Omental fat pad (tissue), 4 donors: ENCODE measurements at places on chromosomes 2 and 18.

DNA sequence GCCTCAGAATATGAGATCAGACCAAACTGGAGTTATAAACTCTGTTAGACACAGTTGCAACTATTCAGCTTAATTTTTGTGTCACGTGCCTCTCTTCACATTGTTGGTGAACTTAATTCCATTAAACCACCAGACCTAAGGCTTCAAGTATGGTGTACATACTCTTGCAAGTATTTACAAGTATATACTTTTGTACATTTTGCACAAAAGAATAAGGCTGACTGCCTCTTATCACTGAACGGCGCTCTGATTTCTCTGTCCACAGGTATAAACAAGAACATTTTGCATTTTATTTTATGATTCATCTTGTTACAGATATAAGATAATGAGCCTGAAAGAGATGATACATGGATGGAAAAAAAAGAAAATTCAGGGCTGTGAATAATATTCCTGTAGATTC, 269.7 kb upstream of the ACVR2A start:
- DNase-seq = no peak

- DNase-seq = no peak
Measured at GRCh38 chr2:24009680-24010476, at the start of gene MFSD2B. TSS of gene MFSD2B (plus strand) at chr2:24010085. CDS start at chr2:24010097, 12 bp downstream.

DNA sequence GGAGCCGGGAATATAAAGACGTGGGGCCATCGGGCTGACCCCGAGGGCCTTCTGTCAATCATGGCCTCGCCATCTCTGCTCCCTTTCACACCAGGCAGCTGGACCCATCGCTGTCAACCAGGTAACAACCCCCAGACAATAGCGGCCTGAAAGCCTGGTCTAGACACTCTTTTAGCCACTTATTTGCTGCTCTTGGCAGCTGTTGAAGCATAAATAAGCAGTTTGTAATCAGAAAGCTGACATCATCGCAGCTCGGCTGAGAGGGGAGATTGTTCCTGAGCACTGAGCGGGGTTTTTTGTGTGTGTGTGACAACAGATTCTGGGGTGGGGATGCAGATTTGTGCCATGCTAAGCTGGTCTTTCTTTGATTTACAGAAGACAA, 423.6 kb upstream of the POU3F3 start:
- DNase-seq = no peak

GRCh38 chr2:204982303-204982702, 437.0 kb downstream of the PARD3B start:
- no peak for DNase-seq

GRCh38 chr2:142140434-142140845, 9.6 kb upstream of the LRP1B start:
- DNase-seq = no peak

DNA sequence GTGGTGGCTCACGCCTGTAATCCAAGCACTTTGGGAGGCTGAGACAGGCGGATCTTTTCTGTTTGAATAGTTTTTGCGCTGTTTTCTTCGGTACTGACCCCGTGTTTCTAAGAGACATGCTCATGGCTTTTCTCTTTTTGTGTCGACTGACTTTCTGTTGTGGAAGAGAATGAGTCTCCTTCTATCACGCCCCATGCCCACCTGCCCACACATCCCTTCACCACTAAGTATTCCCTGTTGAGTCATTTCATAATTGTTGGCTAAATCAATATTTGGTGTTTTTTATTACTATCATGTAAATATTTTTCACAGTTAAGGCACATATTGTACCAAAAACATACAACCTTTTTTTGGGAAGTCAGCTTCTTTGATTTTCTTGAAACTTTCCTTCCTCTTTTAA, 198.8 kb upstream of the TWIST2 start:
- no peak for DNase-seq

- no peak for DNase-seq
Measured at GRCh38 chr2:208274748-208275147, 8.7 kb downstream of the PIKFYVE start.

- no peak for DNase-seq
Measured at GRCh38 chr2:71662665-71663394, 209.5 kb downstream of the DYSF start.

- no peak for DNase-seq
Measured at GRCh38 chr2:124524155-124524915, 499.2 kb downstream of the CNTNAP5 start.

- no peak for DNase-seq
Measured at GRCh38 chr2:72755647-72756423, 70.0 kb downstream of the EXOC6B start.

- DNase-seq = no peak
Measured at GRCh38 chr2:204545861-204546735, 823 bp downstream of the PARD3B start.

DNA sequence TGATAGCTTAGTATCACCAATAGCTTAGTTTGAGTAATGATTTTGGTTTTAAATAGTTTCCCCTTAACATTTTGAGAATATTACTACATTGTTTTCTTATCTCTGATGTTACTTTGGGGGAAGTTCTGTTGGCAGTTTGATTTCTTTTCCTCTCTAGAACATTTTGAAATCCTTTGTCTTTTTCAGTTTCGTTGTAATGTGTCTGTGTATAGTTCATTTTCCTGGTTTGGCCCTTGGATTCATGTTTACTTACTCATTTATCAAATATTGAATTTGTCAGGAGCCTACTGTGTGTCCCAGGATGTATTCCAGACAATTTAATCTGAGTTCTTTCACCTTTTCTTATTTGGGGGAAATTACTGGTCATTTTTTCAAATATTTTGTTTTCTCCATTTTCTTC, 16.7 kb downstream of the ANKRD12 start:
- no peak for DNase-seq

- DNase-seq = no peak
Measured at GRCh38 chr2:241555711-241556110, 2.8 kb upstream of the BOK start.

GRCh38 chr2:202099515-202099914, 26.5 kb downstream of the KIAA2012 start:
- DNase-seq = no peak

- DNase-seq = no peak
Measured at GRCh38 chr2:118842661-118843482, 4.6 kb downstream of the EN1 start.

- no peak for DNase-seq
Measured at GRCh38 chr2:38039121-38039910, 36.6 kb downstream of the CYP1B1 start.

- DNase-seq = no peak
Measured at GRCh38 chr2:71536226-71536671, 82.9 kb downstream of the DYSF start.

DNA sequence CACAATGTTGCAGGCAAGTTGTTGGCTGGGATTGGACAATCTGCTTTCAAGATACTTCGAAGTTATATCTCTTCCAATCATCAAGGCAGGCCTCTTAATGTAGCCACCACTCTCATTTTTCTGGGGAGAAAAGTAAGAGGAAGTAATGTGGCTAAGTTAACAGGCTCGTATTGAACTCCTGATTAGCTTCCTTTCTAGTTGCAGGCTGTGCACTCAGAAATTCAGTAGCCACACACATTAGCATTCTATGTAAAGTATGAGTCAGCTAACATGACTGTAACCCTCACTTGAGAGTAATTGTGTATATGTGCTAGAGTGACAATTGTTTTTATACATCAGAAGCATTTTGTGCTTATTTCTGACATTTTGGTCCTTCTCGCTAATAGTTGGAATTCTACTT, 3.3 kb downstream of the TWSG1 start:
- no peak for DNase-seq

- DNase-seq = no peak
Measured at GRCh38 chr18:80088823-80089222, 20.2 kb upstream of the ADNP2 start.

DNA sequence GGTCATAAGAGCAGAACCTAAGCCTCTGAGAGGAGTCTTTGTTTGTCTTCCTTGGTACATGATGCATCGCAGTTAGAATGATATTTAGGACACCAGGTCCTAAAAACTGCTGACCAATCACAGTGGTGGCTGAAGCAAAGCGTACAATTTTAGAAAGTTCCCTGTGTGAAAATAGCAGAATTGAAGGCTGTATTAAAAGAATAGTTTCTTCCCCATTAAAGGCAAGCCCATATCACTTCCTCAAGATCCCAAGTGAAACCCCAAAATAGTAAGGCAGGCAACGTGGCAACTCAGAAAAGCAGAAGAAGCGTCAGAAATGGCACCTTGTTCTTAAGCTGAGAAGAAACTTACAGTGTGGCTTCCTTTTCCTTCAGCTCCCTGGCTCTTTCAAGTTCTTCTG, 154.8 kb upstream of the PGAP1 start:
- no peak for DNase-seq

- DNase-seq = no peak
Measured at GRCh38 chr2:3107567-3107966, 270.1 kb downstream of the EIPR1 start.

DNA sequence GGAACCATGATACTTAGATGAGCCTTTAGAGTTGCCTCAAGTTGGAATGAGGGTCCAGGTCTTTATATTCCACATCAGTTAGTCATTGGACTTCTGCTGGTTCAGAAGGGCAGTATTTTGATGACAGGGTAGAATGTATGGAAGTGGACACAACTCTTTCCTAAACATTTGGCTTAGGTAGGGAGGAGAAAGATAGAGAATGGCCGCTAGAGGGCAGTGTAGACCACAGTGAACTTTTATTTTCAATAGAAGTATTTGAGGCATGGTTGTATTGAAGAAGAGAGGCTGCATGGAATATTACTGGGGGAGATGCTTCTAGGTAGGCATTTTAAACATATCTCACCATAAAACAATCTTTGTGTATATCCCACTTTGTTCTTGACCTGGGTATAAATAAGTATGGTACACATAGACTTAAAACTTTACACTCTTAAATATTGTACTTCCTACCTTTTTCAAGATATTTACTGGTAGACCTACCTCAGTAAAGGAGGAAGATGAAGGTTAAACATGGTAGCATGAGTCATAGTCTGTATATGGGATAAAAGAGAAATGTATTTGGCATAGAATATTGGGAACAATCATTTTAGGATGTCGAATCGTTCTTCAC, 497.6 kb upstream of the FAM98A start:
- DNase-seq = no peak

GRCh38 chr2:53036196-53036595, 731.4 kb upstream of the CHAC2 start:
- no peak for DNase-seq

- no peak for DNase-seq
Measured at GRCh38 chr2:20676353-20677215, 9.6 kb downstream of the GDF7 start.

DNA sequence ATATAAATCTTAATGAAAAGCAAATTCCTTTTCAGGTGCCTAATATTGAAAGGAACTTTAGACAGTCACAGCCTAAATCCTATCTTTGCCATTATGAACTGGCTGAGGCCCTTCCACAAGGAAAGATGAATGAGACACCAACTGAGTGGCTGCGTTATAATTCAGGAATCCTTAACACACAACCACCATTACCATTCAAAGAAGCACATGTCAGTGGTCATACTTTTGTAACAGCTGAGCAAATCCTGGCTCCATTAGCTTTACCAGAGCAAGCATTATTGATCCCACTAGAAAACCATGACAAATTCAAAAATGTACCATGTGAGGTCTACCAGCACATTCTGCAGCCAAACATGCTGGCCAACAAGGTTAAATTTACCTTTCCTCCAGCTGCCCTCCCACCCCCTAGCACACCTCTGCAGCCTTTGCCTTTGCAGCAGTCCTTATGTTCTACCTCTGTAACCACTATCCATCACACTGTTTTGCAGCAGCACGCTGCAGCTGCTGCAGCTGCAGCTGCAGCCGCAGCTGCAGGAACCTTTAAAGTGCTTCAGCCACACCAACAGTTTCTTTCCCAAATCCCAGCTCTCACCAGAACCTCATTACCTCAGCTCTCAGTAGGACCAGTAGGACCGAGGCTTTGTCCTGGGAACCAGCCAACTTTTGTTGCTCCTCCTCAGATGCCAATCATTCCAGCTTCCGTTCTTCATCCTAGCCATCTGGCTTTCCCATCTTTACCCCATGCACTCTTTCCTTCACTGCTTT, 340.1 kb downstream of the ZNF804A start:
- no peak for DNase-seq

- DNase-seq = no peak
Measured at GRCh38 chr2:204669382-204669781, 124.1 kb downstream of the PARD3B start.

DNA sequence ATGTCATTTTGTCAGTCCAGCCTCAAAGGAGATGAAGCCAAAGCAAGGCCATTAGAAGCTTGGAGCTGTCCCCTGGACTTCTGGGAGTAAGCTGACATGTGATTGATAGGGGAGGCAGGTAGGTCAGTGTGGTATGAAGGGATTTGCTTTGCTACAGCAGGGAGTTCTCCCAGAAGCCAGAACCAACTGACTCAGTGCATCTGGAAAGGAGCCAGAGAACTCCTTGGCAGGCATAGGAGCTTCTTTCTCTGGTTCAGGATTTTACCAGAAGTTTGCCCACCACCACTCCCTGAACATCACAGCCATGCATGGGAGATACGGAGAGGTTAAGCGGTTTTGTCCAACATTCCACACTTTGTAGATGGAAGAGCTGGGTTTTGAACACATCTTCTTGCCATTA, 24.5 kb upstream of the KCNE4 start:
- no peak for DNase-seq

- DNase-seq = no peak
Measured at GRCh38 chr2:26462511-26463243, 15.2 kb downstream of the OTOF start.

DNA sequence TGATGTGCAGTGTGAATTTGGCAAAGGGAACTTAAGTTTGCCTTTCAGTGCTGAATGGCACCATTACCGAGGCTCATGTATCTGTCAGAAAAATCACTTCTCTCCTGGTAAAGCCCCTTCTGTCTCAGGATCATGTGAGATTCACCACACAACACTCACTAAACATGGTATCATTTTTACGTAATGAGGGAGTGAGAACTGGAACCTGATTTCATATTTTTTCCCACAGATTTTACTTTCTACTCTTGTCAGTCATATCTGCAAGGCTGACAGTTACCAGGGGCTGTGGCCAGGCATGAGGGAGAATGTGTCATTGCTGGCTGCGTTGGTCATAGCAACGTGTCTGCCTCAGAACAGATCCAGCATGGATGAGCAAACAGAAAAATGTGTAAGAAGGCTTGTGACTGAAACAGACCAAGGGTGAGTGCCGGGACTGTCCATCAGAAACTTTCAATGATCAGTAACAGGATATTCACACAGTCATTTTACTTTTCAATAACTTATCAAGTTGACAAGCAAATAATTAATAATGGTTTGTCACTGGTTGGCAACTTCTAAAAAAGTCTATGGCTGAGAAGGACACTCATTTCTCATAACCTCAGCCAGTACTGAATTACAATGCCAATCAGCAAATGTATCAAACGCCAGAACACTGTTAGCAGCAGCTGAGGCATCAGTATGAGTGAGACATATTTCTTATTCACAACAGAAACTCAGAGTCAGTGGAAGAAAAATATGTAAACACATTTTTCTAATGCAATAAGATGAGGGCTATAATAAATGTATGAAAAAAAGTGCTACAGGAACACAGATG, 100.5 kb downstream of the CDC42EP3 start:
- no peak for DNase-seq
